ENCODE measurements at places on chromosomes 5 and 9.

DNA sequence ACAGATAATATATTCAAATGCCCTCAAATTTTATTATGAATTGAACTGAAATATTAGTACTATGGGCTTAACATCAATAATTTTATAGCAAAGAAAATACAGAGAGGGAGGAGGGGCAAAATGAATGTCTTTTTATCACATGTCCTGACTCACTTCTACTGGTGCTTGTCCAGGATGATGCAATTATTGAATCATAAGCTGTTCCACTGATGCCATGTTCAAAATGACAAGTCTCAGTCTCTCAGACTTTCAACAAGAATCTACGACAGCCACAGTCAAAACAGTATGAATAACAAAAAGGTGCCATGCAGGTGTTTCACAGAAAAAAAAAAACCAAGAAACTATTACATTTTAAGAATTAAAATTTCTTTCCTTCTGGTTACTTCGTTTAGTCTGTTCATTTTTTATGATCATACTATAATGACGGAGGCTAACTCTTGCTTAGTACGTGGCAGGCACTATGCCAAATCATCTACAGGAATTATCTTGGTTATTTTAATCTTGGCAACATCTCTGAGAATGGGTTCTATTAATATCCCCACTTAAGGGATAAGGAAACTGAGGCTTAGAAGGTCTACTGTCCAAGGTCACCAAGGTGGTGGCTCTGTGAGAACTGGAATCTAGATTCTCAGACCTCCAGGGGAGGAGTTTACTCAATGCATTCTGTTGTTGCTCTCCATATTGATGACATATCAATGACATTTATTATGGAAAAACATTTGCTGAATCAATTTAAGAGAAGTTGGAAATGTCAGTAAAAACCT is 61.5 kb downstream of the NR3C1 start:
- no peak for DNase-seq

DNA sequence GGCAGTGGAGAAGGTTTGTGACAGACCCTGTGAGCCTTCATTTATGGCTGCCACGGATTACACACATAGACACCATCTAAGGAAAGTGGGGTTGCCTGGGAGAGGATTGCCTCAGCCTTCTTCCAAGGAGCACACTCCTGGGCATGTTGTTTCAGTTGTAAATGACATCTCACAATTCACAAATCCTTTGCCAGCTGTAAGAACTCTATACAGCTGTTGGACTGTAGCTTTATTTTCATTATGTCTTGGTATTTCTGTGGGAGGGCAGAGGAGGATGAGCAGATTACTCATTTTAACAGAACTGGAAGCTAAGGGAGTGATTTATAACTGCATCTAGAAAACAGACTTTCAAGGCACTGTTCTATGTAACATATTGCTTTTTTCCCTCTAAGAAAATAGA is 25.6 kb downstream of the MELK start:
- no peak for DNase-seq

DNA sequence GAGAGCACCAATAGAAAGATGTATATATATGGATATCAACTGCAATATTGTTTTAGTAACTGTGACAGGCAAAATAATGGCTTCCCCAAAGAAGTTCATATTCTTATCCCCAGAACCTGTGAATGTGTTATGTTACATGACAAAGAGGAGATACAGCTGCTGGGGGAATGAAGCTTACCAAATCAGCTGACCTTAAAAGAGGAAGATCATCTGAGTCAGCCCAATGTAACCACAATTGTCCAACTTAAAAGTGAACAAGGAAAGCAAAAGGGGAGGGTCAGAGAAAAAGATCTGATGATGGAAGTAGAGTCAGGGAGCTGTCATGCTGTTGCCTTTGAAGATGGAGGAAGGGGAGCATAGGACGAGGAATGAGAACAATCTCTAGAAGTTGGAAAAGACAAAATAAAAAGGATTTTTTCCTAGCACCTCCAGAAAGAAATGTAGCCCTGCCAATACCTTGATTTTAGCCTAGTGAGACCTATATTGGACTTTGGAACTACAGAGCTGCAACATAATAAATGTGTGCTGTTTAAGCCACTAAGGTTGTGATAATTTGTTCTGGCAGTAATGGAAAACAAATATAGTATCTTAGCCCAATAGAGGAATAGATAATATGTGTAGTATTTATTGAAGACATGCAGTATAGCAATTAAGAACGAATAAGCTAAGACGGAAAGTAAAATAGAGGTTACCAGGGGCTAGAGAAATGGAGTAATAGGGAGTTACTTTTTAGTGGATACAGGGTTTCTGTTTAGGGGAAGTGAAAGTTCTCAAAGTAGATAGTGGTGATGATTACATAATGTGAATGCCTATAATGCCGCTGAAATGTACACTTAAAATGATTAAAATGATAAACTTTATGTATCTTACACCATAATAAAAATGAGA is 115.9 kb downstream of the PIK3R1 start:
- DNase-seq, result no peak

- DNase-seq, result no peak
Observed at GRCh38 chr5:174189654-174190541, 144.4 kb downstream of the NSG2 start.

GRCh38 chr5:10913841-10914240 is 152.8 kb upstream of the DAP start:
- no peak for DNase-seq
